MCF 10A (cell line): ENCODE measurements at places on chromosomes 2 and 18.
A peak's percentile ranks its signal among the peaks of the same experiment; 100 is the strongest.

DNA sequence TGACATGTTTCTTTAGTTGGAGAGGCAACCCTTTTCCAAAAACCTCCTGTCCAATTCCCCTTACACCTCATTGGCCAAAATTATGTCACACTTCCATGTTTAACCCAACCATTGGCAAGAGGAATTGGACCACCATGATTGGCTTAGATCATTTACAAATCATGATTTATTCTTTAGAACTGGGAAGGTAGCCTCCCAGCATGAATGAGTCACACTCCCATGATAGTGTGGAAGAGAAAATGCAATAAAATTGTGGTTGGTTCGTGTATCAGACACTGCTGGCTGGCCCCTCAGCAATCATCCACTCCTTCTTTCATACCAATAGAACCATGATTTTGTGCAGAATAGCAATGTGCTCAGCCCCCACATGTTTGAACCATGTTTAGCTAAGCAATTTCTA, 156.6 kb upstream of the ACVR2A start:
- DNase-seq, result no peak

- no peak for DNase-seq
Measured at GRCh38 chr18:64851726-64852125, 702.8 kb upstream of the LINC00305 start.

GRCh38 chr2:69298261-69298660, 88.8 kb downstream of the GFPT1 start:
- peak; percentile 89 for DNase-seq

- DNase-seq, result no peak
Measured at GRCh38 chr2:105741617-105742016, 3.1 kb upstream of the NCK2 start.

DNA sequence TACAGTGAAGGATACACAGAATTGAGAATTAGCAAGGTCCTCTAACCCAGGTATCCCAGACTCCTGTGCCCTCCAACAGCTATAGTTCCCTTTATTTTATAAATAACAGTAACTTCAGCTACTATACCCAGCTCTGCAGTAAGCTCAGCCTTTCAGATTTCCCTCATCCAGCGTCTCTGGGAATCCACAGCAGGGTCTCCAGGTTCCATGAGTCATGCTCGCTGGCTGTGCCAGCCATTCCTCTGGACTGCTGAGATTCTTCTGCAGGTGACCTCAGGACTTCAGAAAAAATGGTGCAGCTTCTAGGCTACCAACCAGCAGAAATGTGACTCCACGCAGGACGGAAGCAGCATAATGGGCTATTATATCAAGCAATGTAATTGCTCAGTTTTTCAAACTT, 419.3 kb downstream of the ZNF516 start:
- DNase-seq, result no peak

- peak; percentile 96 for DNase-seq
Measured at GRCh38 chr2:64404002-64404731, 49.8 kb upstream of the LGALSL start.

DNA sequence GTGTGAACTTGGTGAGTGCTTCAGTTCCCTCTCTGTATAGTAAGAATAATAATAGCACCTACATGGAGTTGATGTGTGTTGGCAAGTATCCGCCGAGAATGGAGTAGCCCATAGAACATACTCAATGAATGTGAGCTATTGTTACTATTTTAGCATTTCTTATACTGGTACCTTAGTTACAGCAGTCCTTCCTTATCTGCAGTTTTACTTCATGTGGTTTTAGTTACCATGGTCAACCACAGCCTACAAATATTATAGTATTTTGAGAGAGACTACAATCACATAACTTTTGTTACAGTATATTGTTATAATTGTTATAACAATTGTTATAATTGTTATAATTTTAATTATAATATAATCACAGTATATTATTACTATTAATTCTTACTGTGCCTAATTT, 152.5 kb upstream of the RASGRP3 start:
- DNase-seq, result no peak

- DNase-seq, result no peak
Measured at GRCh38 chr18:45849529-45849928, 24.1 kb downstream of the SIGLEC15 start.

- no peak for DNase-seq
Measured at GRCh38 chr2:110802208-110802932, 70.0 kb downstream of the ACOXL start.

DNA sequence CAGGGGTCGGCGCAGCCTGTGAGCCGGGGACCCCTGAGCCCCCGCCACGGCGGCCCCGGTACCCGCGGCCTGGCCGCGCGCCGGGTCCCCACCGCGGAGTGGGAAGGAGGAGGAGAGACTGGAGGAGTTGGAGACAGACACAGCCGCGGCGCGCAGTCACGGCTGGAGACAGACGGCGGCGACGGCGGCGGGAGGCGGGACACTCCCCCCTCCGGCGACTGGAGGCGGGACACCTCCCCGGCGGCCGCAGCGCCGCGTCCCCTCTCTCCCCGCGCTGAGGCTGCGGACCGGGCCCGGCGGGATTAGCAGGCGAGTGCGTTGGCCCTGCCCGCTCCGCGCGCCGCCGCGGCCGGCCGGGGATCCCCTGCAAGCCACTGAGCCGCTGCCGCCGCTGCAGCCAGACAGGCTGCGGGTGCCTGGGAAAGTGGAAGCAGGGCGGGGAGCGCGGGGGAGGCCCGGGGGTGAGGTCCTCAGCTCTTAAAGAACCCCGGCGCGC, 1.0 kb upstream of the LDLRAD4 start:
- DNase-seq, result no peak

DNA sequence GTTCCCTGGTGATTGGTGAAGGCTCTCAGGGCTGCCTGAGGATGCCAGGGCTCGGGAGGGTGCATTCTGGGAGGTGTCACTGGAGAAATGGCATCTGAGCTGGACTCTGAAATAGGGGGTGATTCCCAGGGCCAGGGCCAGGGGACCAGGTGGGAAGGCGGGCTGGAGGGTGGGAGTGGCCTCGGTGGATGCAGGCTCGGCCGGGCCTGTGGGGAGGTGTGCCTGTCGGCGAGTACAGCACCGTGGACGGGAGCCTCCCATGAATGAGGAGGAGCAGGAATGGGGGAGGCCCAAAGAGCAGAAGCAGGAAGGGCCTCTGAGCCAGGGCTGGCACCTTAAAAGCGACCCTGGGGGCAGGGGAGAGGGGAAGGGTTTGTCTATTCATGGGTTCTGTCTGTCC, 116.8 kb downstream of the GBX2 start:
- no peak for DNase-seq

- no peak for DNase-seq
Measured at GRCh38 chr18:68482815-68483214, 232.1 kb downstream of the TMX3 start.

GRCh38 chr2:56448403-56449001, 264.7 kb downstream of the CCDC85A start:
- DNase-seq, result peak; percentile 16

GRCh38 chr2:102159295-102159694, 16.7 kb downstream of the IL1R1 start:
- DNase-seq, result no peak

GRCh38 chr2:231780123-231780908, 766 bp downstream of the PDE6D start:
- DNase-seq, result peak; percentile 16

DNA sequence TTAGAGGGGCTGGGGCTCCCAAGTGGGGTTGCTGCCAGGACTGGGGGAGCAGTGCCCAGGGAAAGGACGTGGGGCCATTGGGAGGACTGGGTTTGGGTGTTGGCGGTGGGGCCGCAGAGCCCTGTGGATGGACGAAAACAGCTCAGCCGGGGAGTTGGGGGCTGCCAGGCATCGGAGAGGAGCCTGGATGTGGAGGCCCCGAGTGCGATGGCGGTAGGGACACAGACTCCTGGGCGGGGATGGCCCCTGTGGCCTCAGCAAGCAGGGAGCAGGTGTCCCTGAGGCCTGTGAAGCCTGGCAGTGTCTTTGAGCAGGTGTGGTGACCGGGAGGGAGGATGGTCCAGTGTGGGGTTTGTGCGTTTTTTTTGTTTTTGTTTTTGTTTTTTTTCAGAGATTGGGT, 13.3 kb downstream of the CTDP1 start:
- no peak for DNase-seq

DNA sequence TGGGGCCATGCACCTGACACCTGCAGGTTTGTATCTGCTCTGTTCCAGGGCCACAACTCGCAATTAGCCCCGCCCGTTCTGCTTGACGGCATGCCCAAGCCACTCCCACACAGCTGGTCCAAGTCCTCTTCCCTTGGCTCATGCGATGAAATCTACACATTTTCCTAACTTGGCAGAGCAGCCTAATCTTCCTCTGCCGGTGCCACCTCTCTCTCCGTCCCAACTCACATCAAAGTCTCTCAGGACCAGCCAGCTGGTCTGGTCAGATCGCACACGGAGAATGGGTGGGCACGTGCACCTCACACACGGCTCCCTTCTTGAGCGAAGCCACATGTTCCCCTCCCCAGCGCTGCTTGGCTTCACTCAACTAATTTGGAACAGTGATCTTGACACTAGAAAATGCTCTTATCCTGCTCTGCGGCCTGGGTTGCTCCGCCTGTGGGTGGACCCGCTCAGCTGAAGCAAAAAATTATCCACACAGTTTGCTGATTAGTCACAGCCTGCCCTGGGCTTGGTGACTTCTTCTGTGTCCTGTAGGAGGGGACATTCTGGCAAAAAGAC, 176.7 kb downstream of the NRP2 start:
- no peak for DNase-seq

DNA sequence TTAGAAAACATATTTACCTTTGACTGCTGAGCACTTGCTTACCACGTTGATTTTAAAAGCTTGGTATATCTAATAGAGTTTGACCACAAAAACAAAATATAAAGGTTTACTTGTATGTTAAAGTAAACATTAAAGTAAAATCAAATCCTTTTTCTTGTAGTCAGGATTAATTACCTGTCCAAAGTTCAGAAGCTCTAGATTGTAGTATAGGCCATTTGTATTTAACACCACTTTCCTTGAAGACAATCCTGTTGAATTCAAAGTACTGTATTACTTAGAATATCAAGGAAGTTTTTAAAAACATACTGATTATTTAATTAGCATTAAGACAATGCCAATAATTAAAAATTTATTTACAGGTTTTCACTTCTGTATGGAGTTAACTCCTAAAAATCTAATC, 53.0 kb downstream of the PGAP1 start:
- DNase-seq, result no peak

- DNase-seq, result no peak
Measured at GRCh38 chr18:24319757-24320156, 77.9 kb downstream of the OSBPL1A start.

DNA sequence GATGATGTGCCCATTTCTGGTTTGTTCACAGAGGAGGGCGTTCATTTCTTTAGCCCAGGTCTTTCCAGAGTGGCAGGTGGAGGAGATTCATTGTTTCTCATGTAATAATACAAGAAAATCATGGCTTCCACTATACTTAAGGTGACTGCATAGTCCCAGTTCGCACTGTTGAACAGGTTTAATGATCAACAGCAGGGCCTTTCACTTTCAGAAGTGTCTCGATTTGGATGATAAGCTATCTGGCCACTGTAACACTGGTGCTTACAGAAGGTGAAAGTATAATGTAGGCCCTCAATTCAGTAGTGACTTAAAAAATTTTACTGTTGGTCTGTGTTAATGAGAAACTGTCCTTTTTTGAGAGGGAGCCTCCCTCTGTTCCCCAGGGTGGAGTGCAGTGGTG, 1.4 kb downstream of the RMC1 start:
- DNase-seq, result no peak

DNA sequence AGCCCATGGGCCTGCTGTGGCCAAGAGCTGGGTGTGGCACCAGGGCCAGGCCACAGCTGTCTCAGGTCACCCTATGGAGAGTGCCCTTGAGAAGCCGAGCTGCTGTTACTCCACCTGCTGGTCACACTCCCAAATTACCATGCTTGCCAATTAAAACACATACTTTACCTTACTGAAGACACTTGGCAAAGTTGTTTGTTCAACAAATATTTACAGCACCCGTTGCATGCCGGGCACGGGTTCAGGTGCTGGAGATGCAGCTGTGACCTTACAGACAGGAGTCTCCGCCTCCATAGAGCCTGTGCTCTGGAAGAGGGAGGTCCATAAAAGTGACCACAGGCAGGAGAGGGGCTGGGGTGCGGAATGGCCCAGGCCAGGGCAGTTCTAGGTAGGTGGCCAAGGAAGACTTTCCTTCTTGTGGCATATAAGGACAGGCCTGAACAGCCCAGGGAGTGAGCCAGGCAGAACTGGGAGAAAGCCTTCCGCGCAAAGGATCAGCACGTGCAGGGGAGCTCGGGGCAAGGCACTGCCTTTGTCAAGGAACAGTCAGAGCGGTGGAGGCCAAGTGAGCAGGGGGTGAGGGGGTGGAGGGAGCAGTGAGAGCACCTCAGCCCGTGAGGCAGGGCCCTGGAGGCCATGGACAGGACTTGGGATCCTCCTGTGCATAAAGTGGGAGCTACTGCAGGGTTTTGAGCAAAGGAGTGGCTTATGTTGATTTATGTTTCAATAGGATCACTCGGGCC, 23.6 kb upstream of the RBM44 start:
- DNase-seq, result peak; percentile 60

GRCh38 chr18:55778788-55779690, 191.0 kb upstream of the TCF4 start:
- no peak for DNase-seq

- no peak for DNase-seq
Measured at GRCh38 chr2:231357931-231358330, 37.6 kb upstream of the B3GNT7 start.

DNA sequence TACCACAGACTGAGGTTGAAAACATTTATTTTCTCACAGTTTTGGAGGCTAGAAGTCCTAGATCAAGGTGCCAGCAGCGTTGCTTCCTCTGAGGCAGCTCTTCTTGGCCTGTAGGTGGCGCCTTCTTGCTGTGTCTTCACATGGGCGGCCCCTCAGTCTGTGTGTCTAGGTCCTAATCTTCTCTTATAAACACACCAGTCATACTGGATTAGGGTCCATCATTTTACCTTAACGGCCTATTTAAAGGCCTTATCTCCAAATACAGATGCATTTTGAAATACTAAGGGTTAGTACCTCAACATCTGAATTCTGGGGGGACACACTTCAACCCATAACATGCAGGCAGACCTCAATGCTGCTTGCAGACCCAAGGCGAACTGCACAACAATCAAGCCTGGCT, 4.4 kb upstream of the RMC1 start:
- DNase-seq, result peak; percentile 76

DNA sequence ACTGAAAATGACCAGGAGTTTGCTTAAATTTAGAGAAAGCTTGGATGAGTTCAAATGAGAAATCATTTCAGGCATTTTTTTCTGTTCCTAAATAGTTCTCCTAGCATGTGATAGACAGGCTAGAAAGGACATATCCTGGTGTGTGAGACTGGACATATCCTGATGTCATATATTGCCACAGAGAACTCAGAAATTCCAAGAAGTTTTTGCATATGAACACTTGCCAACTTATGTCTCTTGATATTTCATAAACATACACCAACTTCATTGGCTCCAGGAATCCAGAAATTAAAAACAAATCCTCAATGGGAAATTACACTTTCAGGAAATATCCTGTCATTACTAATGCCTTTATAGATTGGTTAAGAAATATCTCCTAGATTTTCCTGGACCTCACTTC, 2.9 kb upstream of the SERPINB4 start:
- DNase-seq, result peak; percentile 39

GRCh38 chr2:133859578-133859977, 291.3 kb upstream of the NCKAP5 start:
- no peak for DNase-seq
